CD4-positive, alpha-beta T cell treated with Interleukin-21 for 1 hour (primary cell): ENCODE measurements at places on chromosomes 12 and 14.

DNA sequence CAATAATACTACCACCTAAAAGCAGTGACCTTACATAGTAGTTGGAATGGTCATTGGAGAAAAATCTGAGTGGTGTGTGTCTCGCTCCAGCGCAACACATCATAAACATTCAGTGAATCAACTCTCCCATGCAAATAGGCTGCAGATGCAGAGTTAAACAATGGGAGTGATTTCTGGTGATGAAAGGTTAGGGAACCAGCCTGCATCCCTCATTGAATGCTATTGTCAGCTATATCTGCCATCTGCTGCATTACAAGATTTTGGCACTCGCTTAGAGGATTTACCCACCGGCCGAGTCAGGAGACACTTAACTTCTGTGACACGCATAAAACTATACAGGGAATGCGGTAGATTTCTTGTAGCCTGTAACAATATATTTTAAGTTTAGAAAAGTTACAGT, 900.9 kb downstream of the FLRT2 start:
- DNase-seq, result no peak

- no peak for DNase-seq
These were observed 77.8 kb downstream of the CCDC60 start for GRCh38 chr12:119412306-119412705.

- no peak for DNase-seq
These were observed 30.4 kb downstream of the CHST11 start for GRCh38 chr12:104486943-104487819.

DNA sequence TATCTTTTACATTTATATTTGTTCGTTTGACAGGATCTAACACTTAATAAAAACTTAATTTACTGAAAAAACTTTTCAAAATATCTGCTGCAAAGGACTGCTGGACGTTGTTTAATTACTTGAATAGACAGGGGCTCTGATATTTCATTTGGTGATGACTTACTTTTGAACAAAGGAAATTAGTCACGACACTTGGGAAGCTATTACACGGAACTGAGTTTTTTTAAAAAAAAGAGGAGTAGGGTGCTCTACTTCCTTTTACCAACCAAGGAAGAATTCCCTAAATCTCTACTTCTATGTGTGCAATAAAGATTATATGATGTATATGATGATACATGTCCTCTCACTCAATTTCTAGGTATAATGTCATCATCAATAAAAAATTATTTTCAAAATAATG, 4.7 kb downstream of the FGD6 start:
- no peak for DNase-seq

- DNase-seq, result no peak
These were observed 35.3 kb downstream of the PRKD1 start for GRCh38 chr14:29892327-29892726.

GRCh38 chr12:14416658-14417057, 51.2 kb downstream of the ATF7IP start:
- DNase-seq, result peak; percentile 89

DNA sequence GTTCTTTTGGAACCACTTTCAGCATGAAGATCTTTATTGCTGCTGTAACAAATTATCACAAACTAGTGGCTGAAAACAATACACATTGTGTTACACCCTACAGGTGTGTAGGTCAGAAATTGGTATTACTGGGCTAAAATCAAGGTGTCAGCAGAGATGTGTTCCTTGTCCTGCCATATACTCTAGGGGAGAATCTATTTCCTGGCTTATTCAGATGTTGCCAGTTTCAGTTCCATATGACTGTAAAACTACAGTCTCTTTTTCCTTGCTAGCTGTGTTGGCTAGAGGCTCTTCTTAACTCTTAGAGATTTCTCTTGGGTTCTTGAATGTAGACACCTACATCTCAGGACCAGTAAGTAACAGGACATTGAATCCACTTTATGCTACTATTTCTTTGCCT, 215.6 kb upstream of the PPFIA2 start:
- no peak for DNase-seq

GRCh38 chr12:108906971-108907370, 27.1 kb downstream of the DAO start:
- DNase-seq, result no peak

DNA sequence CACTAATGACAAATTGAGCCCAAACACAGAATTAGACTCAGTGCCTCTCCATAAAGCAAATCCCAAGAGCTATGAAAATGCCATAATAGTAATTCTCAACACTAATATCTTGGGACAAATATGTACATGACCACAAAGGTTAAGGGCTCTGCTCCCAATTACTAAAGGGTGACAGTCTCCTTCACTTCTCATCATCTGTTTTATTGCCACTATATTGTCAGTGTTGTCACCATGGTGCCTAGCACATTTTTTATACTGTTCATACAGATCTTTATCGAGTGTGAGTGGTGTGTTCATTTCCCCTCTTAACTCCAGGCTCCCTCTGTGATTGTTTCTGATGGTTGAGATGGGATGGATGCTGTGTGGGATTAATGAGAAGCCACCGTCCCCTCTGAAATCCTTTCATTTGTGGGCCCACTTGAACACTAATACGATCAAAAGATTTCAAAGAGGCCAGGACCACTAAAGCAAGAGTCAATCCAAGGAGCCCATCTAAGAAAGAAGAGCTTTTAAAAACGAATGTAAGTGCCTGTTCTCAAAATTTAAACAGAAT, 277.7 kb downstream of the GXYLT1 start:
- DNase-seq, result no peak

DNA sequence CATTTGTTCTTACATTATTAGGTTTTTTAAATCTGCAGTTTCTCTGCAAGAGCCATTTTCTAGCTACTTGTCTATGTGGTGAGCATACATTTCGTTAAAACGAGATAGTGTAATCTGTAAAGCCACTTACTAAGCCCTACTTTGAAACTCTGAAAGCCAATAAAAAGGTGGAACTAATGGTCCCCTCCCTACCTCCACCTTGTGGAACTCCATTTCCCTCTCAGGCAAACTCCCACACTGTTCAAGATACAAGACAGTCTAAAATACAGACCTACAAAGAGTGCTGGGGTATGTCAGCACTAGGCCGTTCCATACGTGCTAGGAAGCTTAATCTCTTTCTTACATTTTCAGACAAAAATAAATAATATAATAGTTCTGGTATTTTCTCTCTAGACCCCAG, 74.1 kb downstream of the DUSP6 start:
- DNase-seq, result no peak

DNA sequence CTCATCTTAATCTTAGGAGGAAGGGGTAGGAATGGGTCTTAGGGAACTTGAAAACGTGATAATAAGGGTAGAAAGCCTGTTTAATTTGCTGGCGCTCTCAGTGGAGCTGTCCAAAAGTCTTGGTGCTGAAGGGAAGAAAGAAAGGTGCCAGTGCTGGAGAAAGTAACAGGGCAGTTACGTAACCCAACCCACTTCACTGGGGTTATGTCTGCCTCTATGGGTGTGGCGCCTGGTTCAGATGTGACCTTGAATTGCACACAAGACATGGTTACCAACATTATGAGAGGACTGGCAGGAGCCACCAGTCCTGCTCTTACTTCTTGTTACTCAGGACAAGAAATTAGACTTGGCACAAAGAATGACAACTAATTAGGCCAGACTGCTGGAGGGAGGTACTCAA, 18.6 kb upstream of the GPATCH2L start:
- no peak for DNase-seq

GRCh38 chr12:29702972-29703371, 80.8 kb downstream of the TMTC1 start:
- no peak for DNase-seq

DNA sequence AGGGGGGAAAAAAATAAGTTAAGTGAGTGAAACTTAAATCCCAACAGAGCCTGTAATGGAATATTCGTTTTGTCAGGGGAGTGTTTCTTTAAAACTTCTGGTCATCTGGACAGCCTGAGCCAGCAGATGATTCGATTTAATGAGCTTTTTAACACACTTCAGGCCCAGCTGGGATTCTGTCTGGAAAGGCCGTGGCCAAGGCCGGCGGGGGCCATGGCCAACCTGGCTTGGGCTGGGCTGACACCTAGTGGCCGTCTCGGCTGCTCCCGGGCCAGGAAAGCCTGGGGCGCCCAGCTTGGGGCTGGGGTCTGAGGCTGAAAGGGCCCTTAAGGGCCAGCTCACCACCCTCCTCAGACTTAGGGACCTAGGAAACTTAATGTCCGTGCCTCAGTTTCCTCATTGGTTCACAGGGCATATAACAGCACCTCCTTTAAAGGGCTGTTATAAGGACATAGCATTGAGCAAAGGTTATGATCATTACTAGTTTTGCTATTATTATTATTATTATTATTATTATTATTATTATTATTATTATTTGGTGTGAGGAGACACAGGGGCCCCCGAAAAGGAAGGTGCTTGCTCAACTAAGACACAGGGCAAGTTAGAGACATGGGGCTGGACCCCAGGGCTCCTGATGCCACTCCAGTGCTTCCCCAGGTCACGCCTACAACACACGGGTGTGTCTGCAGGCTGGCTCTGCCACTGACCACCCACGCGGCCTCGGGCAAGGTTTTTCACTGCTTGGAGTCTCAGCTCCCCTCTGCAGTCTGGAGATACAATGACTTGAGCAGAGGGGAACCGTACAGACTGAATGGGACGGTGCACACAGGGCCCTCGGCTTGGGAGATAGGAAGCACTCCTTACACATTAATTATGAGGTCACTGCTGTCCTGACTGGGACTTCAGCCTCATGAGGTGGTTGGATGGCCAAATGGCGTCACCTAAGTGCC, 84.0 kb downstream of the SYNE3 start:
- DNase-seq, result no peak

DNA sequence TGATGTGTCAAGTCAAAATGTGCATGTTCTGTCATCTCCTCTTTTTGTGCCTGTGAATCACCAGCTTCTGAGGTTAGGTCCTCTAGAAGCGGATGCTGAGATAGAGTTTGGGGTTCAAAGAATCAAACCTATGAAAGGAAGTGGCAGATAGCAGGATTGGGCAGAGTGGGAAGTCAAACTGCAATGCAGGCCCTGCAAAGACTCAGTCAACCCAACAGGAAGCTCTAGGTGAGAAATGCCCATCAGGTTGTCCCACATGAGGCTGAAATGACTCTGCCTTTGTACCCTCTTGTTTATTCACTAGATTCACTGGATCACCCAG, 4.5 kb upstream of the MIA2 start:
- peak; percentile 74 for DNase-seq

DNA sequence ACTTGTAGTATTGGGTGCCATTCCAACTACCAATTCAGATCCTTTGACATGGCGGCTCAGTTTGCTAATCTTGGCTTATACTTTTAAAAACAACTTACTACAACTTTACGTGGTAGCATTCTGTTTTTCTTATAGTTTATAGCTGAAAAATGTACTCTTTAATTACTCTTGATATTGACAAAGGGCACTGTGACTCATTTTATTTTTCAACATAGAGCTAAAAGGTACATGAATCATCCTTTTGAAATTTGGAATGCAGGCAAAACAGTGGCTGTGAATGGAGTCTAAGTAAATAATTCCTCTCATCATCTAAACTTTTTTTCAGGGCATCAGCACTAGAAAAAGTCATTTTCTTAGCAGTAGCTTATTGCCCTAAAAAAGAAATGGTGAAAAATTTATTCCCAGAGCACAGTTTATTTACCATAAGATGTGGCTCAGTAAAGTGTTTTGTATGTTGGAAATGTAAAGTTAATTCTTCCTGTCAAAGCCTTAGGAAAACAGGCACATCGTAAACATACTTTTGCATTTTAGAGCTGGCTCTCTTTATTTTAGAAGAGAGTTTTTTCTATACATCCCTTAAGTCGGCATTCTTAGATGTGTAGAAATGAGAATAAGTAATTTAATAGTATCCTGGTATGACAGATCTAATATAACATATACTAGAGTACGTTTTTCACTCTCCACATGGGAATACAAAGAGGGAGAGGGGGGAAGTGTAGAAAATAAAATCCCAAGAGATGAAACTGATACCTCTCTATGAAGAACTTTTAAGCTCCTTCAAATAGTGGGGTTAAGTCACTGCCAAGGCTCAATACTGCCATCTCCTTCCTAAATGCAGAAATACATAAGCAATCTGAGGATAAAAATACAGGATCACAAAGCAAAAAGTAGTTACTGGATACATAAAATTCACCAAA, 55.2 kb downstream of the SLC25A21 start:
- no peak for DNase-seq

DNA sequence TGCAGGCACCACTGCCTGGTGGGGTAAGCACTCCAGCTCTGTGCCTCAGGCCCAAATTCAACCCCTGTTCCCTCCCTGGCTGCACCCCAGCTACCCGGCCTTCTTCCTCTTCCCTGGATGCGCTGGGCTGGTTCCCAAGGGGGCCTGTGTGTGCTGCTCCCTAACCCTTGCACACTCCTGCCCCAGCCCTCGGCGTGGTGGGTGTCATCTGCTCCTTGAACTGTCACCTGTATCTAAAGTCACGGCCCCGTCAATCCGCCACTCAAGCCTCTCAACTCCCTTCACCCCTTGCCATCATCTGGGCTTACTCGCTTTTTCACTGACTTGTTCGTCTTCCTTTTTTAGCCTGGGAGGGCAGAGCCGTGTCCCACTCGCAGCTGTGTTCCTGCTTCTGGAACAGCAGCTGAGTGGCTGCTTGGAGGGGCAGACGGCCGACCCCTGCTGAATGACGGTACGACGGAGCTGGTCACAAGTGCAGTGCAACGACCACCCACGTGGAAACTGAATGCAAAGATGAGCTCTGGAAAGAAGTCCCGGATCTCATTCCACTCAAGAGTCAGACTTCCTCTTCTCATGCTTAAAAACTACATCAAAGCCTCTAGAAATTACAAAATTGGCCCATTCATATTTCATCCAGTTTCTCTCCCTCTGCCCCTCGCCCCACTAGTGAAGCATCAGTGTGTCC, 138.9 kb downstream of the PIWIL1 start:
- DNase-seq, result no peak

- DNase-seq, result no peak
These were observed 364.7 kb downstream of the BCAT1 start for GRCh38 chr12:24584032-24584675.

GRCh38 chr12:53995002-53995377, 5.0 kb upstream of the HOXC9 start:
- DNase-seq, result no peak

DNA sequence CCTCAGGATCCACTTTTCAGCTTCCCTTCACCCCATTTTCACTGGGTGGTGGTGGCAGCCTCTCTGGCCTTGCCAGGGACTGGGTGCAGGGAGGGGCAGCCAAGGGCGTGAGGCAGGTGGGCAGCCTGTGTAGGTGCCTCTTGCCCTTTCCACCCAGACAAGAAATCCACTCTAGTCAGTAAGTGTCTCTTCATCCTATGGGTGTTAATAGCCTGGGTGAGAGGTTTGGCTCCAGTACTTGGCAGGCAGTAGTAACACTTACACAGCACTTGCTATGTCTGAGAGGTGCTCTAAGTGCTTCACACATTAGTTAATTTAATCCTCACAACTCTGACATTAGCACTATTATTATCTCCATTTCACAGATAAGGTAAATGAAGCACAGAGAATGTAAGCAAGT, 171.9 kb downstream of the EMP1 start:
- no peak for DNase-seq
